ENCODE measurements at places on chromosomes 16 and 17.

- no peak for DNase-seq
Measured at GRCh38 chr17:74748279-74748528, 224 bp upstream of the NHERF1 start.

DNA sequence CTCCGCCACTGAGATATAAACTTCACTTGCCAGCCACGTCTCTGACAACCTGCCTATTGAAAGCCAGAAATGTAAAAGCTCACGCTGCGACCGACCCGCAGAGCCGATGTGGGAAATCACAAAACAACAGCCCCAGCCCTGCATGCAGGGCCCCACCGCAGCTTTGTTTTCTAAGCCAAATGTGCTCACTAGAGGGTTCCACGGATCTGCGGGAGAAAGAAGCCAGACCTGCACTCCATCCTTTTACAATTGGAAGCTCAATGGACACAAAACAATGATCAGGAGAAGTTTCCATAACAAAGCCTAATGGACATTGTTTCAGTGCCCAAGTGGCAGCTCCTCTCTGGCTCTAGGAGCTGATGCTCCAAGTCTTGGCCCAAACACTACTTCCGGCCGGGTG lies 33.1 kb downstream of the WIPI1 start:
- no peak for DNase-seq

DNA sequence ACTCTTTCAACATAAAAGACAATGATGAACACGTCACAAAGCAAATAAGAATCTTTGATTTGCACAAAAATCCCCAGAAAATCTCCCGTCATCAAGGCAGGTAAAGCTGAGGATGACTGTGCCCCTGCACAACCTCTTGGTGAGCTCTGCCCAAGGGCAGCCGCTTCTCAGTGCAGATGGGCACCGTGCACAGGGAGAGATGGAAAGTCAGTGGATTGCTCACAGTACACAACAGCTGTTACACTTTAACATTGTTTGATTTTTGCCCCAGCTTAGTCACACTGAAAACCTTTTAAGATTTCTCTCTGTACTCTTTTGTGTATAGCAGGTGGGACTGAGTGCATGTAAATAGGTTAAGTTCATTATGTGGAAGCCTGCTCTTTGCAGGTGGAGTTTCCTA lies 104.2 kb downstream of the CDK5R1 start:
- DNase-seq = no peak

DNA sequence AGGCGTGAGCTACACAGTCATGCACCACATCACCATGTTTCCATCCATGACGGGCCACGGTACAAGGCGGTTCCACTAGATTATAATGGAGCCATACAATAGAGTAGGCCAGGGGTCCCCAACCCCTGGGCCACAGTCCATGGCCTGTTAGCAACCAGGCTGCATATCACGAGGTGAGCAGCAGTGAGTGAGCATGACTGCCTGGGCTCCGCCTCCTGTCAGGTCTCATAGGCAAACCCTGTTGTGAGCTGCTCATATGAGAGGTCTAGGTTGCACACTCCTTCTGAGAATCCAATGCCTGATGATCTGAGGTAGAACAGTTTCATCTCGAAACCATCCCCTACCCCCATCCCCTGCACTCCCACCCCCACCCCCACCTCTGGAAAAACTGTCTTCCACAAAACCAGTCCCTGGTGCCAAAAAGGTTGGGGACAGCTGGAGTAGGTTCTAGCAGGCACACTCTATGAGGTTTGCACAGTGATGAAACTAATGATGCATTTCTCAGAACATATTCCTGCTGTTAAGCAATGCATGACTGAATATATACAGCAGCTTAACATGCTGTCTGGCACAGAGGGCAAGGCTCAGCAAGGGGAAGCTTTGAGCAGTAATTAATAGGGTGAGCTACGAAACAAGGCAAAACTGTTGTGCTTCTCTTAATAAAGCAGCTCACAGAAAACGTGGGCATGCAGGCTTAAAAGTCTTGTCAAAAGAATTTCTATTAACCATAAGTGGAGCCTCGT lies 108.0 kb downstream of the VPS53 start:
- peak; percentile 13 for DNase-seq

GRCh38 chr16:19344224-19344801 lies 58.8 kb downstream of the CLEC19A start:
- DNase-seq = peak; percentile 15

- no peak for DNase-seq
Measured at GRCh38 chr16:30553393-30553899, 4.7 kb downstream of the ZNF764 start.

GRCh38 chr17:19414396-19415280 lies 3.6 kb downstream of the RNF112 start:
- no peak for DNase-seq

DNA sequence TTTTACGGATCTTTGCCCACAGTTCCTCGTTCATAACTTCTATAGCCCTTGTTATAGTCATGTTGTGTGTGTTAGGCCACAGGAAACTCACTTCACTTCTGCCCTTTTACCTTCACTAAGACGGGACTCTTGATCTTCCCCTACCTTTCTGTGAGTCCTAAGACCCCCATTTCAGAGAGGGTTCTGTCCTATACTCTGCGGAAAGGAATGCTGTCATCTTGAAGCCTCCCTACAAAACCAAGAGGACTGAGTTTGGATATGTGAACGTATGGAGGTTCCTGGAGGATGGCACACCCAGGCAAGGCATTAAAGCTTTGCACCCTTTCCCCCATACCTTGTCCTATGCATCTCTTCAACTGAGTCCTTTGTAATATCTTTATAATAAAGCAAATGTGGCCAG lies 3.7 kb downstream of the UBB start:
- no peak for DNase-seq

GRCh38 chr16:70715860-70716357 lies 30.1 kb upstream of the MTSS2 start:
- no peak for DNase-seq

DNA sequence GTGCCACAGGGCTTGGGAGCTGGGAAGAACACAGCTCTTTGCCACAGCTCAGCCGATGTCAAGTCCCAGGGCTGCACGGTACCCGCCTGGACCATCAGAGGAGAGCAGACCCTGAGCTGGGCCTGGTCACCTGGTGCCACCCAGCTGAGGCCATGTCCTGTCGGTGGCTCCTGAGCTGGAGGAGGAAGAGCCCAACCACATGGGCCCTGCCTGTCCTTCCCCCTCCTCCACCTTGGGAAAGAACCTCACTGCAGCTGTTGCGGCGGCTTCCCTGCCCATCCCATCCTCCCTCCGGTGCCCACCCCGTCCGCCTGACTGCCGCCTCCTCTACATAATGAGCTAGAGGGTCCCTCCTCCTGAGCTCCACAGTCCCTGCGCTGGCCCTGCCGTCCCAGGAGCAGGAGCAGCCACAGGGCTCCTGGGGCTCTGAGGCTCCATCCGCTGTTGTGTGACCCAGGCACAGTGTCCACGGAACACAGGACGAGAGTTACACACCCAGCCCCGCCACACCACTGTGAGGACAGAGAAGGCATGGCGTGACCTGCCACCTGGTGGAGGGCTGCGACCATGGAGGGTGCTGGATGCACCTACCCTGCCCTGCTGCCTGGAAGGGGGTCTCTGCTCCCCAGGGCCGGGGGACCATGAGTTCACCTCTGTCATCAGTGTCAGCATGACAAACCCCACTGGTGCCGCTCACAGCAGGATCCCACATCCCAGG lies 21.4 kb upstream of the CHMP6 start:
- peak; percentile 79 for DNase-seq

DNA sequence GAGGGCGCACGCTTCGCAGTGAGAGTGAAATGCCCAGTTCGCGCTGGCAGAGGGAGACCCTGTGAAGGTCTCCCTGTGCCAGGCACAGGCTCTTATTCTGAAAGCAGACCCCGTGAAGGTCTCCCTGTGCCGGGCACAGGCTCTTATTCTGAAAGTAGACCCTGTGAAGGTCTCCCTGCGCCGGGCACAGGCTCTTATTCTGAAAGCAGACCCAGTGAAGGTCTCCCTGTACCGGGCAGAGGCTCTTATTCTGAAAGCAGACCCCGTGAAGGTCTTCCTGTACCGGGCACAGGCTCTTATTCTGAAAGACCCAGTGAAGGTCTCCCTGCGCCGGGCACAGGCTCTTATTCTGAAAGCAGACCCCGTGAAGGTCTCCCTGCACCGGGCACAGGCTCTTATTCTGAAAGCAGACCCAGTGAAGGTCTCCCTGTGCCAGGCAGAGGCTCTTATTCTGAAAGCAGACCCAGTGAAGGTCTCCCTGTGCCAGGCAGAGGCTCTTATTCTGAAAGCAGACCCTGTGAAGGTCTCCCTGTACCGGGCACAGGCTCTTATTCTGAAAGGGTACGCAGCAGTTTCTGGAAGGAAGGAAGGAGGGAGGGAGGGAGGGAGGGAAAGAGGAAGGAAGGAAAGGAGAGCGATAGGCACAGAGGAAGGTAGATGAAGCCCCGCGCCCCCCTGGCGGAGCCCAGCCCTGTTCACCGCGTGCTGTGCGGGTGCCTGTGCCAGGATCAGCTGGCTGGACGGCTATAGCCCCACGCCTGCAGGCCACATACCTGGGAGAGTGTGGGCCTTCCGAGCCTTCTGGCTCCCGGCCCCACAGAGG lies 55.3 kb downstream of the WDR45B start:
- DNase-seq = peak; percentile 79

- DNase-seq = no peak
Measured at GRCh38 chr17:39400547-39401411, 647 bp downstream of the FBXL20 start.

DNA sequence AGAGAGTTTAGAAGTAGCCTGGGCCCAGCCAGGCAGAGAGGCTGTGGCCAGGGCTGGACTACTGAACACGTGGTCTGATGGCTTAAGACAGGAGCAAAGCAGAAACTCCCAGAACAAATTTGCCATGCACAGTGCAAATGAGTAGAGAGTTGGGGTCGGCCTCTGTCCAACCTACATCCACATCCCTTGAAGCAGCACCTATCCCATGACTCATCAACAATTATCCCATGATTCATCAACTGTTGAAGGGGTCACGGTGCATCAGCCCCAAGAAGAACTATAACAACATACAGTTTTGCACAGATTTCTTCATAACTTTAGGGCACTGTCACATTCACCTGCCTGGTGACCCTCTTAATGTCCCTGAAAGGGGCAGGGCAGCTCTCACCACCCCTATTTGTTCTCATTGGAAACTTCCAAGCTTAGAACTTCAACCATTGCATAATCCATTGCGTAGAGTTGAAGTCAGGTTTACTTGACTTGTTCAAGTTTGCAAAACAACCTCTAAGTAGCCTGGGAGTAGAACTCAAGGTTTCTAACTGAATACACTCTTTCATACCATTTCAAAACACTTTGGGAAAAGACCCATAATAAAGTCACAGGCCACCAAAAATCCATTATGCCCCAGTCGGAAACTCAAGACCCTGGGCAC lies 235.2 kb upstream of the CDH5 start:
- DNase-seq = no peak

- DNase-seq = no peak
Measured at GRCh38 chr17:74760404-74761105, 12.1 kb downstream of the NHERF1 start.

DNA sequence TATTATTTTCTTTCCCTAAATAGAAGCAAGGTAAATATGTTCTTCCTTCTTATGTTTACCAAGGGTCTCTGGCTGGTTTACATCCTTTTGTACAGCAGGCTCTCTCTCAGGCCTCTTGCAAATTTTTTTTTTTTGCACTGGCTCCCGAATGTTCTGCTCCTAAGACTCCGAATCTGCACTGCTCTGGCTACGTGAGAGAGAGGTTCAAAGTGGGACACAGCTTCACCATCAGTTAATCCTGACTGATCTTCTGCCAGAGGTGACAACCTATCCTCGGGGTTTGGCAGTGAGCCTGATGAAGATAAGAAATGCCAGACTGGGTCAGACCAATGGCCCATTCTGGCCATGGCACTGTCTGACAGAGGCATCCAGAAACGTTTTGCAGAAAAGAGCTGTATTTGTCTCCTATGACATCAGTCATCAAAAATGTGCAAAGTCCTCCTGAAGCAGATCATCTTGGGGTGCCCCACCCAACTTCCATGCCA lies 136.9 kb downstream of the GRIN2A start:
- DNase-seq = no peak

DNA sequence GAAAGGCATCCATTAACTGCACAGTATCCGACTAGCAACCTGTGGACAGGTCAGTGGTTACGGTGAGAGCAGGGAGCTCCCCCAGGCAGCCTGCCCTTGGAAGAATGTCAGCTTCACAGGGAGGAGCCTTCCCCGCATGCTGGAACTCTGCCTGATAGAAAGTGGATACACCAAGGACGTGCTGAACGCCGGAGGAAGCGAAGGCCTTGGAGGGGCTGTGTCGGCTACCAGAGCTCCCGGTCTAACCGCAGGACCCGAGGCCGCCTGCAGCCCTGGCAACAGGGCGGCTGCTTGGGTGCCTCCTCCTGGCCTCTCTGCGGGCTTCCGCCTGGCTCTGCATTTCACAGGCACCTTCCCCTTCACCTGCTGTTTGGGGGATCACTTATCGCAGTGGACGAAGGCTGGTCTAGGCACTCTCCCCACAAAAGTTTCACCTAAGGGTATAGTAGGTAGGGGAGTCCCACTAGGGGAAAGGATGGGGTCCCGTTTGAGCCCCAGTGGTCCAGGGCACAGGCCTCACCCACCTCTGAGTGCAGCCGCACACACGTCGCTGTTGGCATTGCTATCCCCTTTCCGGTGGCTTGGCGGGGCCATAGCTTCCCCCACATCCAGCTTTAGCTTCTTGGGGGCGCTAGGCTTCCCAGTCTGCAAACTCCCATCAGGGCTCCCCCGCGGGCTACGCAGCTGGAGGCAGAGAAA lies 29.8 kb downstream of the PELP1 start:
- DNase-seq = no peak

DNA sequence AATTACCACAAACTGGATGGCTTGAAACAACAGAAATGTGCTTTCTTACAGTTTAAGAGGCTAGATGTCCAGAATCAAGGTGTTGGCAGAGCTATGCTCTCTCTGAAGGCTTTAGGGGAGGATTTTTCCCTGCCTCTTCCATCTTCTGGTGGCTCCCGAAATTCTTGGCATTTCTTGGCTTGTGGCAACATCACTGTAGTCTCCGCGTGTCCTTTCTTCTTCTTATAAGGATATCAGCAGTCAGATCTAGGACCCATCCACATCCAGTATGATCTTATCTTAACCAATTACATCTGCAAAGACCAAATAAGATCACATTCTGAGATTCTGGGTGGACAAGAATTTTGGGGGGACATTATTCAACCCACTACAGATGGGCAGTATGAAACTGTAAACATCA lies 119.2 kb upstream of the PMFBP1 start:
- no peak for DNase-seq

GRCh38 chr16:85733155-85733838 lies 17.6 kb downstream of the C16orf74 start:
- DNase-seq = no peak

GRCh38 chr16:61792194-61792909 lies 243.9 kb downstream of the CDH8 start:
- no peak for DNase-seq

GRCh38 chr17:2694381-2695242 lies 17.0 kb downstream of the CLUH start:
- DNase-seq = no peak

- no peak for DNase-seq
Measured at GRCh38 chr16:74431516-74431915, 10.2 kb upstream of the CLEC18B start.

DNA sequence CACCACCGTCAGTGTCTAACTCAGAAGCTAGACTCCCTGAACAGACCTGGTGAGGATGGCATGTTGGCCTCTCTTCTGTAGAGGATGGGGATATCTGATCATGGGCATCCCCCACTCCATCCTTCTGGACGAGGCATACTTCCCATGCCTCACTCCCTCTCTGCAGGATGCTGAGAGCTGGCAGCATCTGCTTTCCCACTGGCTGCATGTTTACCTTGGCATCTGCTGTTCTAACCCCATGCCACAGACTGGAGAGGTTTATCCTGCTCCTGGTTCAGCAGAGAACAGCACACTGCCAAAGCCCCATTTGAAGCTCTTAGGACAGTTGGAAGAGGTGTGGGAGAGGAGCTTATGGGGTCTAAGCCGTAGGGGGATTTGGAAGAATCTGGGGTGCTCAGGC lies 46.0 kb downstream of the YPEL2 start:
- no peak for DNase-seq

Data from retina (tissue), 1 donor.